MM.1S (cell line): ENCODE measurements at places on chromosomes 11 and 22.

DNA sequence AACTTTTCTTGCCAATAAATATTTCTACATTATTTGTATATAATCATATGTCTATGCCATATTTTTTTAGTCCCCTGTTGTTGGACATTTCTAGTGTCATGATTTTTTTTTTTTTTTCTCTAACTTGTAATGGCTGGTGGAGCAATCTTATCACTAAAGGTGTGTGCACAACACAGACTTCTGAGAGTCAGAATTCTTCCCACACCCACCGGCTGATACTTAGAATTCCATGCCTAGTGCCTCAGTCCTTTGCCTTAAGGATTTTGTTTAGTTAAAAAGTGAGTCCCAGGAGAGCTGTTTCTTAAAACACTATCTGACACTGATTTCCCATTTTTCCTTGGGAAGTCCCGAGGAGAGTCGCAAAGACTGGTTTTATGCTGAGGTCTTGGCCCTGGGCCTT, 87.7 kb upstream of the BARX2 start:
- no peak for DNase-seq

- no peak for DNase-seq
Observed at GRCh38 chr11:114892381-114893197, 214.3 kb downstream of the NXPE2 start.

DNA sequence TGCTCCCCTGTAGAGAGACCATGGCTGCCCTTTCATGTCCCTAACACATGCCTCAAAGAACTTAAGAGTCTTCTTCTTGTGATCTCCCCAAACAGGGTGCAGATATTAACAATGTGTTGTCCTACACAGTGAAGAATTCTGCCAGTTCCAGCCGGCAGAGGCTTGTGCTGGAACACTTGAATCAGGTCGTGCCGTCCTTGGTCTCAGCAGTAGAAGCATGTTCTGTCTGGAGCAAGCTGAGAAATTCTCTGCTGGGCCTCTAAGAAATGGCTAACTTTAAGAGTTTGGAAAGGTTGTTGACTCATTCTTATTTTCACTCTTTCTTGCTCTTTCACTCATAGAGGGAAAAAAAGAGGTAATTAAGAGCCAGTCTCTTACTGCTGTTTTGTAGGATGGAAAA, 71.1 kb upstream of the SLC25A18 start:
- DNase-seq, result no peak

GRCh38 chr11:78532991-78533390, 41.7 kb downstream of the NARS2 start:
- DNase-seq, result no peak

DNA sequence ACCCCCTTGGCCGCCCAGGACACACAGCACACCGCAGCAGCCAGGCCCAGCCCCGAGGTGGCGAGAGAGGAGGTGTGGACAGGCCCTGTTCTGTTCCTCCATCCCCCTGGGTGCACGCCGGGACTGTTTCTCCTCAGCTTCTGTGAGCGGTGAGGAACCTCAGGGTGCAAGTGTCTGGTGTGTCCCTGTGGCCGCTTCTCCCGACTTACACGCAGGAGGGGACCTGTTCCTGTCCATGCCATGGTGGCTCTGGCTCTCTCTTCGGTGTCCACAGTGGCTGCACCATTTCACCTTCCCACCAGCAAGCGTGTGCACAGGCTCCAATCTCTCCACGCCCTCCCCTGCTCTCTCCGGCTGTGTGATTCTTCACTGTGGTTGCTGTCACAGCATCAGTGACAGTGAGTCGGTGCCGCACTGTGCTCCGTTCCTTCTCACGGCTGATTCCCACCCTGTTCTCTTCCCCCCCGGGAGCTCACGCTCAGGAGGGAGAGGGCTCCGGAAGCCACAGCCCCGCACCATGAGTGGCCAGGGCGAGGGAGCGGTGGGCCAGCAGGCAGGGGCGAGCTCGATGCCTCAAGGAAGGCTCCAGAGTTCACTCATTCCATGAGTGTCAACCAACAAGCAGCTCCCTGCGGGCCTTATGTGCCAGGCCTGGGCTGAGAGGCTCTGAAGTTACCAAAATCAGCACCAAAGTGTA, 18.6 kb upstream of the WNT7B start:
- no peak for DNase-seq

DNA sequence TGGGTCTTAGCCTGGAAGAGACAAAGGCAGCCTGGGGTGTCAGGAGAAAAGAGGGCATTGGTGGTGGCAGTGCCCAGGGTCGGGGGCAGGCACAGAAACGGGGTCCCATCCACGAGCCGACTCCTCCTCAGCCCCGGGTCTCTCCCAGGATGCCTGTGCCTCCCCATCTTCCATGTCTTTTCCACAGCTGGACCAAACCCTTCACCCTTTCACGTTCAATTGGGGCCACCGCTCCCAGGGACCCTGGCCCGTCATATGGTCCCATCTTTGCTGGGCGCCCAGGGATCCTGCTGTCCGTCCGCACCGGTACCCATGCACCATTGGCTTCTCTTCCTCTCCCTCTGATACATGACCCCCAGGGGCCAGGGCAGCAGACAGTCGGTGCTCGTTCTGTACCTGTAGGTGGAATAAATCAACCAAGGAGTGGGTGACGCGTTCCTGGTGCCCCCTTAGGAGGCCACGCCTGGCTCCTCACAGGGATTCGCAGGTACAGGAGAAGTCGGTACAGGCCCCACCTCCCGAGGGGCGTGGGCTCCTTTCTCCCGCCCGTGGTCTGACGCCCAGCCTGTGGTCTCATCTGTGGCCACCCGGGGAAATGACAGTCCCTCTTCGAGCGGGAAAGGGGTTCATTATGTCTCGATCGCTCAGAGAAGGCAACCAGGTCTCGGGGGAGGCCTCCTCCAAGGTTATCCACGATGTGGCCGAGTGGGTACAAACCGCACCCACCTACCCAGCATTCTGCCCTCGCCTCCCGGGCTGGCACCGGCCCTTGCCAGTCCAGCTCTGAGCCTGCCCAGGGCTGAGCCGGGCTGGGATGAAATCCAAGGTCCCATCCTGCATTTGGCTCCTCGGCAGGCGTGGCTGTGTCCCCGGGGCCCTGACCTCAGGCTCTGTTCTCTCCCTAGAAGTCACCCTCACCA, 1493.6 kb downstream of the BRD1 start:
- DNase-seq, result no peak
